ENCODE measurements at places on chromosomes 6 and 20.

GRCh38 chr6:128370072-128370471 lies 150.3 kb downstream of the PTPRK start:
- no peak for DNase-seq

GRCh38 chr20:47801759-47802158 lies 16.5 kb upstream of the SULF2 start:
- DNase-seq: no peak

GRCh38 chr20:57943950-57944349 lies 234.1 kb upstream of the PMEPA1 start:
- DNase-seq: no peak

GRCh38 chr6:55082021-55082420 lies 92.3 kb upstream of the HCRTR2 start:
- no peak for DNase-seq

GRCh38 chr6:14142511-14143223 lies 25.1 kb downstream of the CD83 start:
- no peak for DNase-seq

DNA sequence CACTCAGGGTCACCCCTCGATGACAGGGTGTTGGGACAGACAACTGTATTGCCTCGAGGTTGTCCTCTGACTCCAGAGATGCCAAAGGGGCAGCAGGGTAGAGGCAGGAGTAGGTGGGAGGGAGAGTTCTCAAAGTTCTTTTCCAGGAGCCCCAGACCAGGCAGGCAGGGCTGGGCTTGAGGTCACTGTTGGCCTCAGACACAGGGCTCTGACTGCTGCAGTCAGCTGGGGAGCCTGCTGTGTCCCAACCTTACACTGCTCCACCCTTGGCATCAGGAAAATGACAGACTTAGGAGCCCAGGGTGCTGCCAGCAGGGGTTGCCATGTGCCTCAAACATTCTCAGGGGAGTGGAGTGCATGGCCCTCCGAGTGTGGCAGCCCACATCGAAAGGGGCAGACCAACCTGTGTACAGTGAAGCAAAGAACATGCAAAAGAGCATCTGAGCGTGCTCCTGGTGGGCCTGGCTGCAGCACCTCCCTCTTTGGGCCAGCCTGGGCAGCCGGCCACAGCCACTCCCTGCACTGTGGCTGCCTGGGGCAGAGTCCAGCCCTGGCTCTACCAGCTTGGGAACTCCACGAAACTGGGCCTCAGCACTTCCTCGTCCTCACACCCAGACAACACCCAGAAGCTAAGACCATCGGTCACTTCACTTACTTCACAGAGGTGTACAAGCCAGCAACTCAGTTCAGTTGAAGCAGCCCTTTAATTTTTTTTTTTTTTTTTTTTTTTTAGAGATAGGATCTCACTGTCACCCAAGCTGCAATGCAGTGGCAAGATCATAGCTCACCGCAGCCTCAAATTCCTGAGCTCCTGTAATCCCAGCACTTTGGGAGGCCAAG lies 24.0 kb downstream of the C6orf132 start:
- DNase-seq: no peak

DNA sequence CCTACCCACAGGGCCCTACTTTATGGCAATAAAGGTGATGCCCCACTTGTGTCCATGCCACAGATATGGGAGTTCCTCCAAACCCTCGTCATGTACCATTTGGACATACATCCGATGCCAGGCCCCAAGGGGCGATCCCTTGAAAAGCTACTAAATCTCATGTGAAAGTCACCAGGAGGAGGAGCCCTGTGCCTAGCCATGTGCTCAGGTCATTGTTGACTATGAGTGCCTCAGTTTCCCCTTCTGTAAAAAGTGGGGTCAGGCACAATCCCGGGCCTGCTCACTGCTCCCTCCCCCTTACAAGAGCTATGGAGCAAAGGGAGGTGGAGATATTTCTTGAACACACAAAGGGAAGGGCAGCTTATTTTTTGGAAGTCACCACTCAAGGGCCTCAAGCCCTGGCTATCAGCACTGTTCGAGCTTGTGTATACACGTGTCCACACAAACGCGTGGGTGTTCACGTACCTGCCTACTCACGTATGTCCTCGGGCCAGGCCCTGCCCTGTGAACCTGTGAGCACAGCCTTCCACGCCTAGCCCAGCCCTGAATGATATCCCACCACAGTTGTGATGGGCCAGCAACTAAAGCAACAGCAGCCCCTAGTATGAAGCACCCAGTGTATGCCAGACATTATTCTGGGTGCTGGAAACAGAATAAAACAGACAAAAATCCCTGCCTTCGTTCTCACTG lies 1.9 kb downstream of the ACTL10 start:
- DNase-seq: no peak

GRCh38 chr6:82775981-82776380 lies 289.7 kb downstream of the UBE3D start:
- no peak for DNase-seq

- DNase-seq: no peak
These were observed 18.1 kb downstream of the PDRG1 start for GRCh38 chr20:31933698-31934097.

DNA sequence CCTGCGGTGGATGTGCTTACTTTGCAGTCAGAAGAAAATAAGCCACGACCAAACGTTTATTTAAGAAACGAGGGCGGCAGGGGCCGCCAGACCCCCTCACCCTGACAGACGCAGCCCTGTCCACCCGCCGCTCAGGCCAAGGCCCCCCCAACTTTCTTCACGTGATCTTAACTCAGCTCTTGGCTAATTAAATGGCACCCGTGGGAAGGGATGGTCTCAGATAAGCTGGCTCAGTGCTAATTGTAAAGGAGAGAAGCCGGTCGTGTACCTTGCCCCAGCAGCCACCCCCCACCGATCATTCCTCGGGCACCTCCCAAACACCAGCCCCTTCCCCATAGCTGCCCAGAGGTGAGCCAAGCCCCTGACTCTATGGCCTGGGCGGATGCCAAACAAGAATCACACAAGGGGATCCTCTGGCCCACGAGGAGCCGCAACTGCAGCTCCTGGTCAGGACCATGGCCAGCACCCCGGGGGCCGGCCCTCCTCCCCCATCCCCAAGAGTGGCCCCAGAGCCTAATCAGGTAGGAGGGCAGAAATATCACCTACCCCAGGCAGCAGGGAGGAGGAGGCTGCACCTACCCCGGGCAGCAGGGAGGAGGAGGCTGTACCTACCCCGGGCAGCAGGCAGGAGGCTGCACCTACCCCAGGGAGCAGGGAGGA lies 11.2 kb downstream of the KCNQ2 start:
- DNase-seq: no peak

DNA sequence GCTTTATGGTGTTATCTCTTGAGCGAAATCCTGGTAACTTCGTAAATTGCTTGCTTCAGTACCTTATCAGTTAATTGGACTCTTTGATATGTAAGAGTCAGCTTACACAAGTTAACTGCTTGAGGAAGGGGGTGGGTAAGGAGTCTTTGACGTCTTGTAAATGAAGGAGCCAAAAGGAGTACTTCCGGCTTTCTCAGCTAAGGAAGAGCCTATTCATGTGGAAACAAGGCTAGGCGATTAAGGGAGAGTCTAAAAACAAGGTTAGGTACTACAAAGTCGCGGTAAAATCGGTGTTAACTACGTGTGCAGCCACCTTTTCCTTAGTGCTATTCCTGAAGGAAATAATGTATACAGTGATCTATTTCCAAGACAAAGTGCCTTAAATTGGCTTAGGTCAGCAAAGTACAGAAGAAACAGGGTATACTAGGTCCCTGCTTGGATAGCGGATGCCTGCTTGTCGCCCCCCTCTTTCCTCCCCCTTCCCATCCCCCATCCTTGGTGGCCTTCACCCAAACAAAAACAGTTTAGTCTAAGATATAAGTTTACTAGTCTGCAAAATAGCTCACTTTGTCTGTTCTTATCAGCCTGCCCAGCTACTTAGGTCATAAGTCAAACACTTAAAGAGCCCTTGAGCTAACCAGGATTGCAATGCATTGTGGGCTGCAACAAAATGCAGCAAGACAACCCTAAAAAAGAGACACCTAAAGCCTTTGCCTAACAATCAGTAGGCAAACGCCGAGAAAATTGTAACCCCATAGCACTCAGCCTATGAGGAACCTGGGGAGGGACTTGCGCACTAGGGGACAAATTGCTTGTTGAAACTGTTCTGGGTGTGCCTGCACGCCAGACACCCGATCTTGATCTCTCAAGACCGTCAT lies 147.3 kb downstream of the TRIM27 start:
- no peak for DNase-seq

- no peak for DNase-seq
These were observed 98.4 kb downstream of the SYCP2 start for GRCh38 chr20:59835057-59835447.

DNA sequence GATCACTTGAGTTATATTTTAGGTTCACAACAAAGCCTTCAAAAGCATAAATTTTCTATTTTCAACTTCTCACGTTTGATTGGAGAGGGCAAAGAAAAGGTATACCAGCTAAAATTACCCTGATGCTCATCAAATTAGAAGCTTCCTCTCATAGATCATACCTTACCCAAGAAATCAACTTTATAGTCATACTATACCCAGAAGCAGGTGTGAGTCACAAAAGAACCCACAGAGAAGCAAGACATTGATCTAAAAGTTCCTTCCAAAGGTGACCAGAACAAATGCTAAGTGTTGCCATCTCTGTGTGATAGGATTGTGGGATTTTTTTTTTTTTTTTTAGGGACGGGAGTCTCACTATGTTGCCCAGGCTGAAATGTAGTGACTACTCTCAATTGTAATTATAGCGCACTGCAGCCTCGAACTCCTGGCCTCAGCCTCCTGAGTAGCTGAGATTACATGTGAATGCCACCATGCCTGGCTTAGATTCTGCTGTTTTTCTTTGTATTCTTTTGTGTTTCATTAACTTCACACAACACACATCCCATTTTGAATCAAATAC lies 3.3 kb downstream of the EIF2S2 start:
- DNase-seq: no peak

DNA sequence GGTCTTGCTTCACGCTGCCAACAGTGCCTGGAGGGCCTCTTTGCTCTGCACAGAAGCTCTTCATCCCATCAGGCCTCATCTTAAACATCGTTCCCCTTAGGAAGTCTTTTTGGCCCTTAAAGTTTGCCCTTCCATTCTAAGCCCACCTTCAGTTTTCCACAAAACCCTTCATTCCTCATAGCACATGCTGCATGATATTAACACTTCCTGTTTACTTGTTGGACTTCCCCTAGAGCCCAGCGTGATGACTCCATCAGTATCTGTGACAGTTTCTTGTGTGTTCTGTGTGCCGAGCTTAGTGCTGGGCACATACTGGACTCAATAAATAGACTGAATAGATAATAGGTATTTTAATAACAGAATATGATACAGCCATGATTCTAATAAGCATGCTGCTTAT lies 2.2 kb downstream of the NT5DC1 start:
- no peak for DNase-seq

GRCh38 chr6:106730718-106731117 lies 101.3 kb downstream of the QRSL1 start:
- DNase-seq: no peak

GRCh38 chr6:22829070-22829469 lies 259.7 kb downstream of the HDGFL1 start:
- no peak for DNase-seq

- DNase-seq: no peak
These were observed 5.6 kb downstream of the PREX1 start for GRCh38 chr20:48822178-48822577.

DNA sequence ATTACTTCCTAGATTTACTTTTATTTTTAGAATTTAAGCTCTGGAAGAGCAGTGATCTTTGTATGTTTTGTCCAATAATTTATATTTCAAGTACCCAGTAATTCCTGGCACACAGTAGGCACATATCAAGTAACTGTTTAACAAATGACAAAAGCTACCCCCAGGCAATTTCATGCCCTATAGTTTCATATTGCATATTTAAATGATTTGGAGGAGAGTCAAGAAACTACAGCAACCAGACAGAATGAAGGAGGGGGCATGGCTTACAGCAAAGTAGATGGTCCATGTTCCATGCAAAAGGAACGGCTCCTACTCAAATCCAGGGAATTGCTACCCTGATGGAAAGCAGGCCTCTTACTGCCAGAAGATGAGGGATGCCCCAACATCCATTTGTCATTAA lies 113.5 kb downstream of the ARHGAP18 start:
- DNase-seq: no peak

DNA sequence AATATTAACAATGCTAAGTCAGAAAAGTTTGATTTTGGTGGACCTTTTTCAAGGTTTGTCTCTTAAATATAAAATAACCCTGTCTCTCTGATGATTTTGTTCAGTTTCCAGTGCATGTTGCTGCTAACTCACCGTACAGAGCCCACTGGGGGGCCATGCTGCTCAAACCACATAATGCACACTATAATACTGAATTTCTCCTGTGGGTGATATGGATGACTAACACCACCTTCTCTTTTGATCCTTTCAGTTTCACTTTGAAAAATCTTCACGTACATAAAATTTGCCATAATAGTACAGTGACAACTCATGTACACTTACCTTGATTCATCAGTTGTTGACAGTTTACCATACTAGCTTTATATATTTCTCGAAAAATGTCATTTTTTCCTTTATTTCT lies 506.6 kb upstream of the MAN1A1 start:
- no peak for DNase-seq

- no peak for DNase-seq
These were observed 88.1 kb upstream of the IFNGR1 start for GRCh38 chr6:137307163-137307854.

DNA sequence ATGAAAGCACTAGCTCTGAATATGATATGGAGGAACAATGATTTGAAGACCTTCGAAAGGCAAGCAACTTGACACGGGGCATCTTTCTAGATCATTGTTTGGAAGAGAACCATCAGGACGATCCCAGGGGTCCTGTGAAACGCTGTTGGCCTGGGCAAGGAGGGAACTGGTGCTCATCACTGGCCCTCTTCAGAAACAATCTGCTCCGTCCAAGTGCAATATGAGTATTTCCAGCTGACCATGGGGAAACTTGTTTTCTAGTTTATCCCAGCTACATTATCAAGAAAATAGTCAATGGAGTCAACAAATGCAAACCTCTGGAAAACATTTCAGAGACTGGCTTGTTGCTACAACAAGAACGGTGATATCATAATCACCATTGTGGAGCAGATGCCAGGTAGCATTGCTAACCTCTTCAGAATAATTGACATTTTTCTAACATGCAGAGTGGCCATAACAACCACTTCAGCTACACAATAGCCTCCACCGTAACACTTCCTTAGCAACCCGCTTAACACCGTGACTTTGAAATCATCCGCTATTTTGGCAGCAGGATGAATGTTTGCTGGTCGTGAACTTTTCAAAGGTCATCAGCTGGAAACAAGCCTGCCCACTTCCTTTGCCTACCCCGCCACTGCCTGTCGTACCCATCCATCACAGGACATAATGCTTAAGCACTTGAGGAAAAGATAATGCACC lies 112.0 kb upstream of the PDE10A start:
- DNase-seq: no peak

Measured in hippocampal formation (tissue), 2 donors.